Suprapubic skin (tissue), 4 donors: ENCODE measurements at places on chromosomes 16 and 17. TPM values are rescaled to one million over a fixed set of nuclear protein-coding genes. Genes with fewer than 3 reads are reported as not detected.

DNA sequence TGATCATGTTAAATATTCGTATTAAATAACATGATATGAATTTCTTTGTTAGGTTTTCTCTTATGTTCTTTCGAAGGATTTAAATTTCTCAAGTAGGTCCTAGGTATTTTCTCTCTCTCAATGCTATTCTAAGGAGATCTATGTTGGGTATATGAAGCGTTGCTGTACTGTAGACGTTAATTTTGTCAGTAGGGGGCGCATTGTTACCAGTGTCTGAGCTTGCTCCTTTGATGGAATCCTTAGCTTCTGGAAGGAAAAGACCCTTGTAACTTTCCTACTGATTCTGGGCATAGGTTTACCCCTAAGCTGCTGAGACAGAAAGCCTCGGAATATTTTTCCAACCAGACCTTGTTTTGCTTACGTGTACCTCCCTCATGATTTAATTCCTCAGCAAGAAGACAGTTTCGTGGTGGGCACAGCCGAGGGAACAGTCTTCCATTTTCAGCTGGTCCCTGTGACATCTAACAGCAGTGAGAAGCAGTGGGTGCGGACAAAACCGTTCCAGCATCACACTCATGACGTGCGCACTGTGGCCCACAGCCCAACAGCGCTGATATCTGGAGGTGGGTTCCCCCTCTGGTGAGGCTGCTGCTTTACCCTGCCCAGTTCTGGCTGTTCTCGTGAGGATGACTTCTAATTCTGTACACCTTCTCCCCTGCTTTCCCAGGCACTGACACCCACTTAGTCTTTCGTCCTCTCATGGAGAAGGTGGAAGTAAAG, 17.9 kb downstream of the UTP4 start:
- DNase-seq, result no peak

Gene CNTD1
- total RNA-seq, result not detected

Gene NAT9
- 21.0 TPM for total RNA-seq

DNA sequence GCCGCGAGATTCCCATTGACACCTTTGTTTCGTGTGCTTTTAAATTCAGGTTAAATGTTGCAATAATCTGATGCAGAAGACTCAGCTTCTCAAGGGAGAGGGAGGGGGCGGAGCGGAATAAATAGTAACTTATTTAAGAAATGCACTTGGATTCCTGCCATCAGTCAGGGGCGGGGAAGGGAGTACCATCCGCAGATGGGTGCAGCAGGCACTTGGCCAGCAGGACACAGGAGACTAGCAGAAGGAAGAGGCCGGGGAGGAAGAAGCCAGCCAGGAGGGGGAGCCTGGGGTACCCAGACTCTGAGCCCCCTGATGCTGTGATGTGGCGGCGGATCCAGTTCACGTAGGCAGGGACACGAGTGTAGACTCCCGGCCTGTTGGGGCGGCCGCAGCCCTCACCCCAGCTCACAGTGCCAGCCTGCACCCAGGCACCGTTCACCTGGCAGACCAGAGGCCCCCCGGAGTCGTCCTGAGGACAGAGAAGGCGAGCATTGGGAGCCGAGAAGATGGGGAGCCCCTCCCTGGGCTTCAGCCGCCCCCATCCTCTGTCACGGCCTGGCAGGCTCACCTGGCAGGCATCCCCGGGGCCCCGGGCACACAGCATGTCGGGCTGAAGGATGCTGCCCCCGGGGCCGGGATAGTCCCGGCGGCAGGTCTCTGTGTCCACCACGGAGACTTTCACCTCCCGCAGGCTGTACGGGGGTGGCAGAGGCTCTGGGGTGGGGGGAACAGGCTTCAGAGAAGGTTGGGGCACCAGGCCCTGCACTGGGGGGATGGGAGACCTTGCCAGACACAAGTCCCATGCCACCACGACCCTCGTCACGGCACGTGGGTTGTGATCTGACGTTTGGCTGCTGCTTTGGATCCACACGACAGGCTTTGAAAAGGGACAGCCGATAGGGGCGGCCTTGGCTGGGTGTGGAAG, 3.2 kb downstream of the TPSG1 start:
- DNase-seq, result no peak

DNA sequence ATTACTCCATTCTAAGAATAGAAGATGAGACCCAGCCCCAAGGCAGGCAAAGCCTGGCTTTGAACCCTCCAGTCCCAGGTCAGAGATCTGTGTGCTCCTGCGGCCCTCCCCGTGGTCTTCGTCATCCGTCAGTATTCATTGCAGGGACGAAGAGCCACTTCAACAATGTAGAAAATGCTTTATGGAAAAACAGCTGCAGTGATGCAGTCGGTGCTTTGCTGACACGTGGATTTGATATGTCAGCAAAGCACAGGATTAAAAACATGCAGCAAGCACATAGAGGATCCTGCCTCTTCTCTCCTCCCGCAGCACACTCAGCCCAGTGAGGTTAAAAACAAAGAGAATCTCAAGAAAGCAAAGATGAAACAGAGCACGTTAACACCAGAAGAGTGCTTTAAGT, 117.1 kb upstream of the AXIN2 start:
- no peak for DNase-seq

- no peak for DNase-seq
Observed at GRCh38 chr17:80421381-80422090, 6.6 kb downstream of the ENDOV start.

Gene GPRC5B
- total RNA-seq, result 10.6 TPM

Gene SLC4A1
- 0.17 TPM for total RNA-seq

Gene VAMP2
- total RNA-seq, result 54.8 TPM

DNA sequence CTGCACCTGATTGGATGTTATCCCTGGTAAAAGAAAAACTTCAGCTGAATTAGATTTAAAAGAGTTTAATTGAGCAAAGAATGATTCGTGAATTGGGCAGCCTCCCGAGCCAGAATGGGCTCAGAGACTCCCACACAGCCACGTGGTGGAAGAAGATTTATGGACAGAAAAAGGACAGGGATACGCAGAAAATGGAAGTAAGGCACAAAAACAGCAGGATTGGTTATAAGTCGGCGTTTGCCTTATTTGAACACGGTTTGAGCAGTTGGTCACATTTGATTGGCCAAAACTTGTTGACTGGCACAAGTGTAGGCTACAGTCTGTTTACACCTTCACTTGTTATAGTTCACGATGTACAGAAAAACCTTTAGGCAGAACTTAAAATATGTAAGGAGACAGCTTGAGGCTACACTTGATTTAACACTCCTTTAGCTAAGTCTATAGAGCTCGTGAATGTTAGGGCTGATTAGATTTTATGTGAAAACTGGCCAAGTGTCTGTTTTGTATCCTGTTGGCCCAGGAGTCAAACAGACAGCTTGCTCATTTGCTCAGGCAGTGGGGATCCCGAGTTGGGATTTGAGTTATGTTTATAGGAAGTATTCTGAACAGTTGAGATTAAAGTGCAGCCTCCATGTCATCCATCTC, 119.5 kb upstream of the SHISA6 start:
- DNase-seq, result no peak

DNA sequence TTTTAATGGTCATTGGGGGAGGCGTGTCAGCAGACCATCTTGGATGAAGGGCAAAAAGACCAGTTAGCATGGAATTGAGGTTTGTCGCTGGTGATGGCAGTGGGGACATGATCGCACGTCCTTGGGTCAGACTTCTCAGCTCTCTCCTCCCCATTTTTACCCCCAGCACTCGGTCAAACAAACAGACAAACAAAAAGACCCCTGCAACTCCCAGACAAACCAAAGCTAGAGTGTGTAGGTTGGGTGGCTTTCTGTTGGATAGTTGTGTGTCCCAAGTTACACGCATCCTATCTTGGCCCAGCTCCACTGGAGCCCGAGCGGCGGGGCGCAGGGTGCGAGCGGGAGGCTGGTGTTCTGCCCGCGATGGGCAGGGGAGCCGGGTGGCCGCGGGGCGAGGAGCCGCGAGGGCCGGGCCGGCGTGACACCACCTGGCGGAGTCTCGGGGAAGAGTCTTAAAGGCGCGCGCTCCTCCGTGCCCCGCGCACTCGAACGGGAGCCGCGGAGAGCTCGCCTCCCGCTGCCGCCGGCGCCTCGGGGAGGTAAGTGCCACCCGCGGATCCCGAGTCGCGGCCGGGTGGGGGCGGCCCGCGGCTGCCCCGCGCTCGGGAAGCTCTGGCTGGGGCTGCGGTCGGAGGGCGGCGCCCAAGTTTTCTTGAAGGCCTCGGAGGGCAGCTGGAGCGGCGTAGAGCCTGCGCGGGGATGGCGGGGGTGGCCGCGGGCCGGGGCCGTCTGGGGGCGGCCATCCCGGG, 18.5 kb upstream of the NTN1 start:
- no peak for DNase-seq

DNA sequence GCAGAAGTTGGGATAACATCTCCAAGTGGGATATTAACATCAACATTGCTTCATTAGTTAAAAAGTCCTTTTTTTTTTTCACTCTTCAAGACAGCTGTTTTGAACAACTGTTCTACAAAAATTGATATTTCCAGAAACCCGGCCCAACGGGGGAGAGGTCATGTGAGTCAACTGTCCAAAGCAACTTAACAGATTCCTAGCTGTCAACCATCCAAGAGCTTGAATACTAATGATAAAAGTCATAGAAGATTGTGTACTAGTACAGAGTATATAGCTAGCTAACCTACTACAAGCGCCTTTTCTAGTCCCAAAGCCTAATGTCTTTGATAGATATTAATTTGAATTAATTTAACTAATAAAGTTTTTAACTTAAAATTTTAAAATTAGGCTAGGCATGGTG, 172.0 kb downstream of the CYB561 start:
- no peak for DNase-seq

Gene STAC2
- total RNA-seq, result 16.5 TPM

DNA sequence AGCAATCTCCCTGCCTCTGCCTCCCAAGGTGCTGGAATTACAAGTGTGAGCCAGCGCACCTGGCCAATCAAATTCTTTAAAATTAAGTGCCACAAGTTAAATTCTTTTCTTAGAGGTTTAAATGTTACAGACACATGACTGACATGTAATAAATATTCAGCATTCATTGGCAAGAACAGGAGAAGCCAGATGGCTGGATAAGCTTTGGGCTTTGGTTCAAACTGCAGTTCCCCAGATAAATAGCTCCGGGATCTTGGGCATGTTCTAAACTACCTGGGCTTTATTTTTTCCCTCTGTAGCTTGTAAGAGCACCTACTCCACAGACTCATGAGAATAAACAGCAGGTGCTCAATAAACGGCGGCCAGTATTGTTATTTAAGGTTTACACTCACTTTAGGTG, 34.1 kb downstream of the ABAT start:
- DNase-seq, result no peak

DNA sequence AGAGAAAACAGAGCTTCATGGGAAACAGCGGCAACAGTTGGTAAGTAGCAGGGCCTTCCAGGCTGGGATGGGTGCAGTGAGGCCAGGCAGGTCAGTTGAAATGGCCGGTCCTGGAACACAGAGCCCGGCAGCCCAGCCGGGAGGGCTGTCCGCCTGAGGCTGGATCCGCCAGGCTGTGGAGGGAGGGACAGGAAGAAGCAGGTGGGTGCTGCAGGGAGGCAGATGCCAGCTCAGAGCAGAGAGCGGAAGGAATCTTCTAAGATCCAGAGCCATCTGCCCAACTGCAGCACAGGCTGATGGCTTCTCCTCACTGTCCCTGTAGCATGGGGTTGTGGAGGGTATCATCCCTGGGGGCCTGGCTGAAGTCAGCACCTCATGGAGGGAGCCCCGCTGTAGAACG, 599 bp downstream of the RNF112 start:
- DNase-seq, result no peak

- DNase-seq, result peak; percentile 81
Observed at GRCh38 chr16:87461466-87461991, 31.3 kb downstream of the ZCCHC14 start.

Gene SOX9
- total RNA-seq, result 52.3 TPM

DNA sequence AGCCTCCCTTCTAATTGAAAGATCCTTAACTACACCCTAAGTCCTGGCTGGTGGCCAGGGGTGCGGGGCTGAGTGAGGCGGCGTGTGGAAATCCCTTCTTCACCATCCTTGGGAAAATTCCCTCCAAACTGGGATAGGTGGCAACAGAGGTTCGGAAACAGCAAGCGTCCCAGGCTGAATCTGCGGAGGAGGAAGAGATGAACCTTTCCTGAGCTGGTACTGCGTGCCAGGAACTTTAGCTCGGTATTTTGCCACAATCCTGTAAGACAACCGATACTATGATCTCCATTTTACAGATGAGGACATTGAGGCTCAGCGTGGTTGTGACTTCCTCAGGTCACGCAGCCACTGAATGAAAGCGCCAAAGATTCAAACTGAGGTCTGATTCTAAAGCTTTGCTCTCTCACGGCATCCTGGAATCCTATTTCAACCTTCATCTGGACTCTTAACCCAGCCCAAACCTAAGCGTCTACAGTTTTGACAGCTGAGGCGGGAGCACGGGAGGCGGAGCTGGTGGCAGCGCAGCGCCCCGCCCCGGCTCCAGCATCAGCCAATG, 583 bp upstream of the CYLD start:
- no peak for DNase-seq

GRCh38 chr16:50367777-50368409, 895 bp downstream of the BRD7 start:
- no peak for DNase-seq

Gene KRTAP4-5
- total RNA-seq, result not detected

GRCh38 chr17:40038882-40039513, 15.2 kb downstream of the MED24 start:
- DNase-seq, result peak; percentile 90

DNA sequence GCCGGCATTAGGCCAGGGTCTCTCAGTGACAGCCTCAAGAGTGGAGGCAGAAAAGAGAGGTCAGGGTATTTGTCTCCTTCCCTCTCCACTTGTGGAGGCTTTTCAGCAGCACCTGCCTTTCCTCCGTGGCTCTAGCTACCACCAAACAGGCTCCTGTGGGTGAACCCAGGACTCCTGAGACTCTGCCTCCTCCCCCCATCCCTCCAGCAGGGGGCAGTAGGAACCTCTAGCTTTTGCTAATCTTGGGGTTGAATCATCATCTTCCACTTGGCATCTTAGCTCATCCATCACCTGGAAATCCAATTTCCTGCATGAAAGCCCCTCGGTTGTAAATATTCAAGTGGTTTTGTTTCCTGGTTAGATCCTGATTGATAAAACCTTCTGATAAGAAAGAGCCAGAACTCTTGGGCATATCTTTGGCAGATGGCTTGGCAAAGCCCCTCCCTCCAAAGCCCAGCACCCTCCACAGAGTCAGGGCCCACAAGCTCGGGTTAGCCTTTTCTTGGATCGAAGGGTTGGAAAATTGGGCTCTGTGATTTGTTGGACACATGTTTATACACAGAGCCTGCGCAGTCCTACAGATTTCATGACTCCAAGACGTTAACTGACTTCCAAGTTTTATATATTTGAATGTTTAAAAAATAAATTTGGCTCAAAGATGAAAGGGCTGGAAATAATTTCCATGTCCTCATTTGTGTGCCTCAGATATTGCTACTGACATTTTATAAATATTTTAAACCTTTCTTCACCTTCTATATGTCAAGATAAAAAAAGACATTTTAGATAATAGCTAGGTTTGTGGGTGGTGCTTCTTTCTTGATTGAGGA, 322.1 kb downstream of the MAP2K4 start:
- DNase-seq, result no peak

DNA sequence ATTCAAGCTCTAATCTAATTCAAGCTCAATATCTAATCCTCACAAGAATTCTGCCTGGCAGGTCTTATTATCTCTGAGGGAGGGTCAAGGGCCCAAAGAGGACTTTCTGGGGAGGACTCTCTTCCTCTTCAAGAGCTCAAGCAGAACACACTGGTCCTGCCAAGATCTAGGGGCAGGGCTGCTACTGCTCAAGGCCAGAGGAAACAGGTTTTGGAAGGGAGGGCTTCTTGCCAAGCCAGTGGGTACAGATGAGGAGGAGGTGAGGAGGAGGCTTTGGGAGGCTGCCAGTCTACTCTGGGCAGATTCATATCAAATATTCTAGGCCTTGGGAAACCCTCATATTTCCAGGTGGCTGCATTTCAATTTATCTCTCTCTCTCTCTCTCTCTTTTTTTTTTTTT, 51.8 kb upstream of the IL34 start:
- peak; percentile 84 for DNase-seq

- DNase-seq, result no peak
Observed at GRCh38 chr17:31554930-31555329, 163.5 kb downstream of the RAB11FIP4 start.

Gene TRIM72
- total RNA-seq, result not detected

Gene APOBR
- total RNA-seq, result 1.1 TPM
